ENCODE measurements at places on chromosomes 6 and 20. TPM values are rescaled to one million over a fixed set of nuclear protein-coding genes. Genes with fewer than 3 reads are reported as not detected.

Gene SPATS1
- not detected for total RNA-seq

Gene RAET1G
- 4.1 TPM for total RNA-seq

Gene KHDC1L
- total RNA-seq: not detected

Gene DDX43
- total RNA-seq: 0.55 TPM

Gene OPN5
- not detected for total RNA-seq

Gene C20orf202
- total RNA-seq: not detected

Gene MEI4
- total RNA-seq: not detected

Gene MAP3K5
- 20.1 TPM for total RNA-seq

Gene HLA-DMA
- 2.1 TPM for total RNA-seq

Gene OPRL1
- 1.6 TPM for total RNA-seq

Gene EZR
- total RNA-seq: 95.3 TPM

Gene CD24
- total RNA-seq: 0.57 TPM

Gene NOP56
- 118 TPM for total RNA-seq

Gene APCDD1L
- 7.0 TPM for total RNA-seq

Gene RIPOR3
- total RNA-seq: 21.7 TPM

Gene GGTLC1
- total RNA-seq: not detected

Gene NMBR
- total RNA-seq: not detected

Gene MRPS18B
- total RNA-seq: 36.4 TPM

Gene HMGCLL1
- 0.18 TPM for total RNA-seq

Gene FOXP4
- total RNA-seq: 2.0 TPM

Gene NRSN1
- not detected for total RNA-seq

Gene TP53TG5
- total RNA-seq: under 0.01 TPM

Gene KHDRBS2
- total RNA-seq: not detected

Gene MLN
- total RNA-seq: not detected

Gene CCN6
- total RNA-seq: not detected

Gene RUNX2
- 1.8 TPM for total RNA-seq

Gene FAXC
- 0.55 TPM for total RNA-seq

Gene WFDC12
- total RNA-seq: not detected

Gene MTO1
- 30.0 TPM for total RNA-seq

Gene PTPRK
- 59.3 TPM for total RNA-seq

Gene HCRTR2
- not detected for total RNA-seq

Gene DNMT3B
- total RNA-seq: 0.85 TPM

Gene FABP7
- total RNA-seq: 0.71 TPM
